ENCODE measurements at places on chromosomes 4 and X.
A peak's percentile ranks its signal among the peaks of the same experiment; 100 is the strongest.

DNA sequence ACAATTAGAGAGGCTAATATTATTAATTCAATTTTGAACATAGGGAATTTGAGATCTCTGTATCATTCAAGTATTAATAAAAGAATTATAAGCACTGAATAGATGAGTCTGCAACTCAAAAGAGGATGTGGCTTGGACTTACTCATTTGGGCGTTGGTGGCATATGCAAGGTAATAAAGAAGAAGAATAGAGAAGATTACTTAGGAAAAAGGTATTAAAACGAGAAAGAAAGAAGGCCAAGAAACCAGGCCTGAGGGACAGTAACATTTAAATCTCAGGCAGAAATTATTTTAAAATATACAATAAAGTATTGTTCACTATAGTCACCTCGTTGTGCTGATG, 383.0 kb upstream of the INTU start:
- no peak for DNase-seq

- no peak for DNase-seq
Observed at GRCh38 chr4:167730769-167731168, 361.6 kb upstream of the ANXA10 start.

DNA sequence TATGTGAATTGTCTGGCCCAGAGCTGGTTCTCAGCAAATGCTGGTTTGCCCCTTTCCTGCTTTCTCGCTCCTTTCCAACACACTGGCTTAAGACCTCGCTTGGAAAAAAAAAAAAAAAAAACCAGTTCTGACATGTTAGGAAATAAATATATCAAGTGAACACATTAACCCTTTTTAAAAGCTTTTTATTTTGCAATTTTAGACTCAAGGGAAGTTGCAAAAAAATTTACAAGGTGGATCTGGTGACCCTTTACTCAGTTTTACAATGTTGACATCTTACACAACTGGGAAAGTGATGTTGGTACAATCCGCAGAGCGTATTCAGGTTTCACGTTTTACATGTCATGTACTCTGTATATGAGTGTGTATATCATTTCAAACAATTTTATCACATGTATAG, 100.1 kb downstream of the RTL5 start:
- no peak for DNase-seq

GRCh38 chr4:102761296-102761701, 531 bp upstream of the MANBA start:
- DNase-seq: peak; percentile 64

- no peak for DNase-seq
Observed at GRCh38 chrX:31670245-31670644, 598.4 kb upstream of the FTHL17 start.

- peak; percentile 8 for DNase-seq
Observed at GRCh38 chr4:2354760-2355159, 63.7 kb downstream of the ZFYVE28 start.

- DNase-seq: no peak
Observed at GRCh38 chr4:7157666-7158065, 34.7 kb upstream of the SORCS2 start.

DNA sequence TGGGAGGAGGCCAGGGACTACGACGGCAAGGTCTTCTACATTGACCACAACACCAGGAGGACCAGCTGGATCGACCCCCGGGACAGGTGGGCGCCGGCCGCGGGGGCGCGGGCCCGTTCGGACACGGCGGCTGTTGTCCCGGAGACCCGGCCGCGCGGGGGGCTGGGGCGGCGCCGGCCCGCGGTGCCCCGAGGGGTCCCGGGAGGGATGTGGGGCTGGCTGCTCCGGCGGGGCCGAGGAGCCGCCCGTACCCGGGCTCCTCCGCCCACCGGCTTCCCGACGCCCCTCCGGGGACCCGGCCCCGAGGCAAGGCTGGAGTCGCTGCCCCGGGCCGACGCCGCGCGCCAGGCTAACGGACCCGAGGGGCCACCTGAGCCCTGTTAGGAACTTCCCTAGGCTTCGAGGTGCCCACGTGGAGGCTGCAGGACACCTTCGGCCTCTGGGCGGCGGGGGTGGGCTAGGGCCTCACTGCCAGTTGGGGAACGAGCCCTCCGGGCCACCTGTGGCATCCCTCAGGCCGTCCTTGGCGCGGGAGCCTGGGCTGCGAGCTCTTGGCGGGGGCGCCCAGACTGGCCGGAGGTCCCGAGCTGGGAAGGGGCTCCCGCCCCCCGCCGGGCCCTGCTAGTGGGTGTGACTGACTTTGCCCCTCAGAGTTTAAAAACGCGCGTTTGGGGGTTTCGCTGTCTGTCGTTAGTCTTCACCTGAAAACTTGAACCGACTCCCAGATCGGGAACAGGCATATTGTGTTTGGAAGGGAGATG, 660 bp downstream of the WWC2 start:
- DNase-seq: peak; percentile 74

DNA sequence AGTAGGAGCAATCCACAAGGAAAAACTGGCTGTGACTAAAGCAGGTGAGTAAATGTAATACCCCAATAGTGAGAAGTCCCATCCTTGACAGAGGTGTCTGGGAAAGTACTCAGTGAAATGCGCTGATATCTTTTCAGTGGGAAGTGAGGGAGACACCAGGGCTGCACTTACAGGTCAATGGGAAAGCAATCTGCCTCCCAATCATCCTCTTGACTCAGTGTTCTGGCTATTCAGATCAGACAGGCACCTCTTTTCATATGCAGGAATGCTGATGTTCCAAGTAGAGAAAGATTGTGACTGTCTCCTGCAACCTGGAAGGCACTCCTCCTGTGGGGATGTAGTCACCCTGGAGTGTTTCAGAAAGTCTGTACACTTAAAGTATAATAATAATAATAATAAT, 39.9 kb upstream of the SPIN2A start:
- no peak for DNase-seq

DNA sequence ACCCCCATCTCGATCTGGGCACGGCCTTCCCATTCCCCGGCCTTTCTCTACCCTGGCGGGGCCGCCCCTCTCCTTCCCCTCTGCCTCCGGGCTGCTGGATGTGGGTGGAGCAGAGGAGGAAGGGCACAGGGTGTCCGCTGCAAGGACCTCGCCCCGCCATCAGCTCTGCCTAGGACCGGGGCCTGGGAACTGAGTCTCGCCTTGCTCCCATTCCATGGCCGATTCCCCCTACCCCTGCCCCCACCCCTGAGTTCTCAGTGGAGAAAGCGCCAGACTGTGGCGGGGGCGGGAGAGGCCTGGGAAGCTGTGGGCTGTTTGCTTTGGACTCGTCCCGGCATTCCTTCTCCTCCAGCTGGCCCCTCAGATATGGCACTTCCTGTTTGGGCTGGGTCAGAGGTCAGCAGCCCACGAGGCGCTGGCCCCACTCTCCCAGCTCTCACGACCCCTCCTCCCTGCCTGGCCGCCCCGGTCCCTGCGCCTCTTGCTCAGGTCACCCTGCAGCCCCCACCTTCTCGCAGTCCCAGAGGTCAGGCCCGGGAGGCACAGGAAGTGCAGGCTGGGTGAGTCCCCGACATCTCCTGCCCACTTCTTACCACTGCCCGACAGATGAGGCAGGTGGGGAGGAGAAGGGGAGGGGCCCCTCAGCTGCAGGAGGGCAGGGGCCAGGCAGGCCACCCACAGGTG, 6.4 kb upstream of the BGN start:
- DNase-seq: peak; percentile 56

- no peak for DNase-seq
Observed at GRCh38 chr4:41532882-41533281, 5.1 kb upstream of the LIMCH1 start.

DNA sequence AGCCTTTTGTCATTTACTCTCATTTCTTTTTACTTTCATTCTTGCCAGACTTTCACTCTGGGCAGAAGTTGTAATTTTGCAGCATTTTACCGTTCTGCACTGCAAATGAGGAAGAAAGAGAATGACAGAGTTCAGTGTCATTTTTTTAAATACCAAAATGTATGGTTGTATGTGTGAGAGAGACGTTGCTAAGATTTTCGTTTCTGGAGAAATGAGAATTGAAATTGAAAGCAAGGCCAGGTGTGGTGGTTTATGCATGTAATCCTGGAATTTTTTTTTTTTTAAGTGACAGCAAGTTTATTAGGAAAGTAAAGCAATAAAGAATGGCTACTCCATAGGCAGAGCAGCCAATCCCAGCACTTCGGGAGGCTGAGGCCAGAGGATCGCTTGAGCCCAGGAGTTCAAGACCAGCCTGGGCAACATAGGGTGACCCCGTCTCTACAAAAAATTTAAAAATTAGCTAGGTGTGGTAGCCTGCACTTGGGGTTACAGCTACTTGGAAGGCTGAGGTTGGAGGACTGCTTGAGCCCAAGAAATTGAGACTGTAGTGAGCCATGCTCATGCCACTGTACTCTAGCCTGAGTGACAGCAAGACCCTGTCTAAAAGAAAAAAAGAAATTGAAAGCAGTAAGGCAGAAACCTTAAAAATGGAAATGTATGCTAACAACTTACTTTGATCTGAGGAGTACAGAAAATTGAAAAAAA, 12.9 kb downstream of the DCK start:
- DNase-seq: no peak

- no peak for DNase-seq
Observed at GRCh38 chr4:4714331-4714730, 145.1 kb upstream of the MSX1 start.

Measured in WERI-Rb-1 (cell line).